ENCODE measurements at places on chromosomes 12 and 14.

DNA sequence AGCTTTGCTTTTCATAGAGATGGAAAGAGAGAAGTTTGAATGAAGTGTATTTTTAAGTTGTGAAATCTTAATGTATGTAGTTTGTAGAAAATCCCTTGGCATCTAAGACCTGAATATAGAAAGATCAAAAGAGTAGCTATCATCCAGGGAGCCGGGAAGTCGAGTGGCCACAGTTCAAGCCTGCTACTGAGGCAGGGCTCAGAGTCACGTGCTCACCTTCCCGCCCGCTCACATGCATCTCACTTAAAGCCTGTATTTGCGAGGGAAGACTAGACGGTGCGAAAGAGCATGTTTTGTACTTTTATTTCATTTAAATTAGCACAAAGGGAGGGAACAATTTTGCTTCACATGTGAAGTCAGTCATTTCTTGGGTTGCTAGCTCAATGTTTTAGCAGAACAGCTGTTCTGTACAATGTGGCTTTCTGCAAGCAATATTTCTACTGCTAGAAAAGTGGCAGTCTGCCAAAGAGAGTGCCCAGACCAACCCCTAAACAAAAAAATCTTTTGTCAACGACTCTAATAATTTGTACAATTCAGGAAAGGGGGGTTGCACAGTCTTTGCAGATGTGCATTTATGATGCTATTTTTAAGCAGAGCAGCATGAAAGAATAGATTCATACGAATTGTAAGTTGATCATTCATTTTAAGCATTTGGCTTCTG lies 290.7 kb downstream of the NPAS3 start:
- DNase-seq, result no peak

DNA sequence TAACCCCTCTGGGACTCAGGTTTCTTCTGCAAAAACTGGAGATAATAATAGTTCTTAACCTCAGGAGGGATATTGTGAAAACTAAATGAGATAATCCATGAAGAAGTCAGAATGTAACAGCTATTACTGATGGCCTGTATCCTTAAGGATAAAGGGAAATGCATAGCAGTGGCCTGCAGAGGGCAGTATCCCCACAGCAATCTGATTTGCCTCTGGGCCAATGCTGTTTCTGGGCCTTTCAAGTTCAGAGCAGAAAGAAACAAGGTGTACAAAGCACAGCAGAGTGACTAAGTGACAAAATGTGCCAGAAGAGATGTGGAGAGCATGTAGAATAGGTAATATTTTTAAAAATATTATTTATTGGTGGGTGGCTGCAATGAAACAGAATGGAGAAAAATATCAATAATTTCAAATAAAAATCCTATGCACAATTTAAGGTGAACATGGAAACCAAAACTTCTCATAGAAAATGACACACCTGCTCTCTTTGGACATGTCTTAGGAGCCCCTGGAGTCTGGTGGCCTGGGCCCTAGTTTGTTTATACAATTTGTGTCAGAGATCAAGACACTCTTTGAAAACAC lies 90.3 kb downstream of the C12orf75 start:
- peak; percentile 84 for DNase-seq

DNA sequence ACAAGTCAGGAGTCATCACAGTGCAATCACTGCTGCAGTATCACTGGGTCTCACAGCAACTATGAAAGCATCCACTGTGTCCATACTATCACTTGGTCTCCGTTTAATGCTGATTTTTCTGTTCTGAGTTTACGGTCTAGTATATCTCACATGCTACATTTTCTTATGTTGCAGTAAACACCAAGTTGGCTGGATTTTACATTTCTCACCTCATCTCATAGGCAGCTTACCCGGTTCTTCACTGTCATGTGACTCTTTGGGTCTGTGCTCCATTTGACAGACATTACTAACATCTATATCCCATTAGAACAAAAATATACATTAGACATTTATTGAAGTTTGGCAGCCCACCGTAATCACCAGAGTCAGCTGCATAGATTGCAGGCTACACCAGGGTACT lies 115.7 kb upstream of the PRMT8 start:
- DNase-seq, result no peak

DNA sequence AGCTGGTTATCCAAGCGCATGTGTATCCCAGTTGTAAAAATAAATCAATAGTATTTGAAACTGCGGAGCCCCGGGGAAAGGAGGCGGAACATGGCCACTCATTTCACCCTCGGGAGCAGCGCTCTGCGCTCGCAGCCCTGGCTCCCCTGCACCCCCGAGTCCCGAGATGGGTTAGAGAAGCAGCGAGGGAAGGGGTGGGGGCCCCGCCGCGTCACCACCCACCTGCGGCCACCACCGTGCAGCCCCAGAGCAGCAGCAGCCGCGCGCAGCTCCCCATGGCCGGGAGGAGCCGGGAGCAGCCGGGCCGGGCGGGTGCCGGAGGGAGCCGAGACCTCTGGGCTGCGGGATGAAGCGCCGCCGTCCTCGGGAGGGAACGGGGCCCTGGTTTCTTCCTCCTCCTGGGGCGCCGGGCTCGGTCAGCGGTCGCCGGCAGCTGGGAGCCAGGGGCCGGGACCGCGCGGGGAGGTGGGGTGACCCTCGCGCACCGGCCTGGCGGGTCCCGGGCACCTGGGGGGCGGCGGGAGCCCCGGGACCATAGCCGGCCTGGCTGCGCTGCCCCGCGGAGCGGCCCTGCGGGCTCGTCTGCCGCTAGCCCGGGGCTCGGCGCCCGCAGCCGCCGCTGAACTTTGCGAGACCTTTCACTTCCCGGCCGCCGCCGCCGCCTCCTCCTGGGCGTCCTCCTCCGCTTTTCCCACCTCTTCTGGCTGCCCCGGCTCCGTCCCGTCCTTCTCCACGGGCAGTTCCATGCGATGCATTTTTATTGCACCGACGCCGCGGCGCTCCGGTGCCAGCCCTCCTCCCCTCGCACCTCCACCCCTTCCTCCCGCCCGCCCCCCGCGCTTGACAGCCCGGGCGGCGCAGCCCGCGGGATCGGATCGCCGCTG lies at the start of gene NTN4:
Gene NTN4 (minus strand): TSS at position 732 of the 884 bp plus-strand sequence. CDS start 455 bp downstream, at position 277.
- DNase-seq, result peak; percentile 78

GRCh38 chr12:2395354-2395977 lies 342.7 kb downstream of the CACNA1C start:
- no peak for DNase-seq

DNA sequence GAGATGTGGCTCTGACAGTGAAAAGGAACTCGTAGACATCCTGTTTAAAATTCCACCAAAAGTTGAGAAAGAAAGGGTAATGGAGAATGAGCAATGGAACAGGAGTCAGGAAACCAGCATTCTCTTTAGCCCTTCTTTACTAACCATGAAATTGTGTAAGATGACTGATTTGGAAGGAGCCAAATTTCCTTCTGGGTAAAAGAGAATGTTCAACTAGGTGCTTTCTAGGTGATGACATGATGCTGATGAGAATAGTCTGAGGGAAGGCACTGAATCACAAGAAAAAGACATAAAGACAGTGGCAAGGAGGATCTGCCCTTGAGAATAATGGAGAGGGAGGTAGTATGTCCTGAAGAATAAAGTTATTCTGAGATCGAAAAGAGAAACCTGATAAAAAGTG lies 2.2 kb downstream of the TSHR start:
- DNase-seq, result no peak

GRCh38 chr14:95156161-95157047 lies 925 bp downstream of the DICER1 start:
- DNase-seq, result peak; percentile 65

- DNase-seq, result peak; percentile 57
These were observed 190.0 kb upstream of the C14orf180 start for GRCh38 chr14:104389326-104390220.

GRCh38 chr14:101365329-101366158 lies 195.8 kb upstream of the DIO3 start:
- DNase-seq, result no peak

GRCh38 chr14:21038441-21039422 lies 3.4 kb upstream of the RNASE7 start:
- no peak for DNase-seq

- no peak for DNase-seq
These were observed 74.4 kb downstream of the SERPINA3 start for GRCh38 chr14:94686511-94687160.

DNA sequence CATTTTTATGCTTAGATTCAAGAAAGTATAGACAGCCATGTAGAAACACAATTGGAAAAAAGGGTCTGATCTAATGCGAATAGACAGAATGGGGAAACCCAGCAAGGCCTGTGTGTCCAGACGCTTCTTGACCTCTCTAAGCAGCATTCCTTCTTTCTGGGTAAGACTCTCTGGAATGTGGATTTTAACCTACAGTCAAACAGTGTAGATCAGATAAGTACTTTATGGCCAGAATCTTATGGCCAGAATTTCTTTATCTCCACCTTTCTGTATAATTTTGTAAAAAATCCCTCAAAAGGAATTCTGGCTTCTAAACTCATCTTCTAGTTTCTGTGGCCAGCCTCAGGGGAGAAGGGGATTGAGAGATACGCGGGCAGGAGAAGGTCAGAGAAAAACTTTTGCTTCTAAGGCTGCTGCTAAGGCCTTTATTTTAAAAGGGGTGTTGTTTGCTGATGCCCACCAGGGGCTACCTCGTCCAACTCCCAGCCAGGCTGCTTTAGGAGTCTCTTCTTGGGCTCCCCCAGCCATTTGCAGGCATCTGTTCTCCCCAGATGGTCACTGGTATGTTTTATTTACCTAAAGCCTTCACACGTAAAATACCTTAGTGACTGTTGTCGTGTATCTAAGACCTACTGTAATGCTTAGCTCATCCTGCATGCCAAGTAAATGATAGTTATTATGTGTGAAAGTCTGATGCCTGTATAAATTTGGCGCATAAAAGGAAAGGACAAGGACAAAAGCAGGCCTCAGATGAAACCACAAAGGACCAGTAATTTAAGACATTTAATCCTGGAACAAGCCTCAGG lies 68.4 kb downstream of the ANO6 start:
- DNase-seq, result no peak

GRCh38 chr12:87310126-87310525 lies 719.1 kb downstream of the C12orf50 start:
- no peak for DNase-seq

DNA sequence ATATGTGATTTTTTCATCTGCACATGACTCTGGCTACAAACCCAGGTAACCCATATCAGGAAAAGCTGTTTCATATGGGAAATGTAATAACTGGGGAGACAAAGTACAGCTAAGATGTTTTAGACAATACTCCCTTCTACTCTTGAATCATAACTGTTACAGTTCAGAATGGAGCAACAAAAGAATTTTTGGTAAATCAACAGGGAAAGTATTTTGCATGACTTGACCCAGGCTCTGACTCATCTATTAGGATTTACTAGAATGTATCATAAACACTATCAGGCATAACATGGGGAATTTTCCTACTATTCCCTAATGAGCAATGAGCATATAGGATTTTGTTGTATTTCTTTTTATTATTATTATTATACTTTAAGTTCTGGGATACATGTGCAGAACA lies 553.0 kb downstream of the SLC16A7 start:
- no peak for DNase-seq

- no peak for DNase-seq
These were observed 488.5 kb upstream of the TBX3 start for GRCh38 chr12:115172521-115172920.

GRCh38 chr14:101123618-101124510 lies 220.3 kb upstream of the RTL1 start:
- no peak for DNase-seq

DNA sequence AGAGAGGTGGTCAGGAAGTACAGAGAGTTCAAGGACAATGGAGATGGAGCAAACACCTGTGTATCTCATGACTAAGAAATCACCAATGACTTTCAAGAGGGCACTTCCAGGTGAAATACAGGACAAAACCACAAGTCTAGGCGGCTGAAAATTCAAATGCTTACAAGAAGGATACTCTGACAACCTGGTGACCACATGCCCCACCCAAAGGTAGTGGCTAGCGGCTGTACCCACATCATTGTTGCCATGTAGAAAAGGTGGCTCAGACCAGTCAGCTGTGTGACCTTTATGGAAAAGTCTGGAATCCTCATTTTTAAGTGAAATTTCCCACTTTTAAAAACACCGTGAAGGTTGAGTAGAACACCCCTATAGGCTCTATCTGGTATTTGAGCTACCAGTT lies 48.6 kb upstream of the FRS2 start:
- no peak for DNase-seq

GRCh38 chr12:5599378-5599777 lies 167.5 kb downstream of the NTF3 start:
- DNase-seq, result no peak

- no peak for DNase-seq
These were observed 71.8 kb downstream of the LRP6 start for GRCh38 chr12:12195081-12195480.

DNA sequence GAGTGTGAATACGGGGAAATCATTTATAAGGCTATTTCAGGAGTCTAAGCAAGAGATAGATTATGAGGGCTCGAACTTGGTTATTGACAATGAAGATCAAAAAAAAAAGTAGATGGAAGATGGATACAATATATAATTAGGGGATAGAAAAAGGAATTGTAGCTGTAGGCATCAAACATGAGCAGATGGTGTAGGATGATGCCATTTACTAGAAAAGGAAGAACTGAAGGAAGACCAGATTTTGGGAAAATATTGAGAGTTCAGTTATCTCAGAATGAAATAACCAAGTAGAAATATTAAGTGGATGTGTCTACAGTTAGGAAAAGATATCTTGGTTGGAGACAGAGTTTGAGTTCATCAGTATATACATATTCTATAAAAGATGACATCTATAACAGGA lies 109.6 kb downstream of the CNTN1 start:
- no peak for DNase-seq

DNA sequence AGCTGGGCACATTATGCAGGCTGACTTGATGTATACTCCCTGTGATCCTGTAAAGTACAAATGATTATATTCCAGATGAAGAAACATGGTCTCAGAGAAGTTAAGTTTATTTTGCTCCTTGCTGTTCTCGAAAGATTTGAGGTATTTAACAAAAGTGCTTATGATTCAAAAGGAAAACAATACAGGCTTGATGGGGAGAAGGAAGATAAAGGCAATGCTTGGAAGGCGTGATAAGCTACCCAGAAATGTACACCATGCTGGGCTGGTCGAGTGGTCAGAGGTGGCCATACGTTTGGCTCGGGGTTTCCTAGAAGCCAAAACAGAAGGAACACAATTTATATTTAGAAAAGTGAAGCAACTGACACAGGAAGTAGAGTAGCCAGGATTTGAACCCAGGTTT lies 201.0 kb downstream of the KTN1 start:
- no peak for DNase-seq

DNA sequence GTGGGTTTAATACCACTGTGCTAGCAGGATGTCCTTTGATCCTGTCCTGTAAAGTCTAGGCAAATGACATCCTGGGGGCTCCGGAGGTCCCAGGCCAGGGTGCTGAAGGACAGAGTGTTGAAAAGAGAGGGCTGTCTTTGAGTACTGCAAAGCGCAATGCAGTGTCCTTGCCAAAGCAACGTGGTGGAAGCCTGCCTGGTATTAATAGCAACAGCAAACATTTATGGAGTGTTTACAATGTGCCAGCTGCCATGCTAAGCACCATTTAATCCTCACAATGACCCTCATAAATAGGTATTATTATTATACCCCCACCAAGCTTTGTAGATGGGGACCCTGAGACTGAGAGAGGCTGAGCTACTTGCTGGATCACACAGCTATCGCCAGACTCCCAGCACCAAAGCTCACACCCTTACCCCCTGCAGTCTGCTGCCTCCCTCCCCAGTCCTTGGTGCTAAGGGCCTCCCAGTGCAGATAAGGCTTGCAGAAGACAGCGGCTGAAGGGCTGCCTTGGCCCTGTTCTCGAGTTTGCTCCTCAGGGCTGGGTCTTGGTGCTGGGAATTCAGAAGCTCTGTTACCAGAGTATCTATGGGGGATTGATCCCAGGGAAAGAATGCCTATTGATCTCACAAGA lies 427.7 kb downstream of the FUT8 start:
- DNase-seq, result no peak

- no peak for DNase-seq
These were observed 124.2 kb upstream of the ATF1 start for GRCh38 chr12:50639721-50640120.

GRCh38 chr12:59131462-59131861 lies 211.2 kb upstream of the LRIG3 start:
- DNase-seq, result no peak

All from ascending aorta (tissue), 2 donors.